ENCODE measurements at places on chromosomes 5 and 9.

DNA sequence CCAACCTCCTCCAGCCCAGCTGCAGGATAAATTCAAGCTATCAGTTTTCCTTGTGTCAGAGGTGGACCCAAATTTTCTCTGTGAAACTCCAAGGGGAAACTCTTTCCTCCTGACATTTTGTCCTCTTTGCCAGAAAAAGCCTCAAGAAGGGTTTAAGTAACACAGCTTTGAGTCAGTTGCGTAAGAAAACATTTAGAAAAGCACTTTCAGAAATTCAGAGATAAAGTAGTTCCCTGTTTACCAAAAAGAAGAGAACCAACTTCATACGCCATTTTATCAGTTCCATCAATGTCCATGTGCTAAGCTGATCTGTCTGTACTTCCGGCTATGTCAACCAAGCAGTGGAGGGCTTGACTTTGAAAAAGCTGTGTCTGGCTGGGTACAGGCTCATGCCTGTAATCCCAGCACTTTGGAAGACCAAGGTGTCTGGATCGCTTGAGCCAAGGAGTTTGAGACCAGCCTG is 19.9 kb upstream of the SUSD1 start:
- DNase-seq: no peak

DNA sequence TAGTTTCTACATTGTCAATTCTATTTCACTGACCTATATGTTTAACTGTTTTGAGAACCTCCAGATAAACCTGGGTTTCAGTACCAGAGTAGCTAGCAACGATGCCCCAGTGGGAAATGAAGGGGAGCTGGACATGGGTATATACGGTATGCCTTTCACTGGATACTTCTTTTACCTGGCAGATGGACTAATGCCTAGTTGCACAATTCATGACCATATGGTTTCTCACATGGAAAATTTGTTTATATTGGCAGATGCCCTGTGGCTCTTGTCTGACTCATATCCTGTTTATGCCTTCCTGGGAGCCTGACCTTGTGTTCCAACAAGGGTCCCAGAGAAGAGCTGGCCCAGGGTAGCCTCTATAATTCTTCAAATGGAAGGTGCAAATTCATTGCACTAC is 144.1 kb downstream of the MAT2B start:
- no peak for DNase-seq

DNA sequence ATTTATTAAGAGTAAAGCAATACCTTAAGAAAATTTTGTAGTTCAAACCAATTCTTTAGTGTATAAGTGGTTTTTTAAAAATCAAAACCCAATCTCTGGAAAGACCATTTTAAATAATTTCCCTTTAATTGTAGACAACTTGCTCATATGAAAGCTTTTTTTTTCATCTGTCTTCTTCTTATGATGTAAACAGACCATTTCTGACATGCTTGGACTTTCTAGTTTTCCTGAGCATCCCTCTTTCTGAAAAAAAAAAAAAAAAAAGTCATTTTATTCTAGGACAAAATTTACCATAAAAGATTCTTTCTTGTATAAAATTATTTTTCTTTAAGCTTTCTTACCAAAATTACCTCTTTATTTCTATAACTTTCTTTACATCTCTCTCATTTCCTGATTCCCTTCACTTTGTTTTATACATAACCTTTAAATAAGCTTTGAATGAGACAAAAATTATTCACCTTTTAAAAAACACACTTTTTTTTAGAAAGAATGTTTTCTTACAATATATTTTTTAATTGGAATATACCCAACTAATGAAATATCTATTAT is 67.5 kb downstream of the COL15A1 start:
- DNase-seq: no peak

- no peak for DNase-seq
Observed at GRCh38 chr5:115100319-115100955, 69.3 kb downstream of the TRIM36 start.

DNA sequence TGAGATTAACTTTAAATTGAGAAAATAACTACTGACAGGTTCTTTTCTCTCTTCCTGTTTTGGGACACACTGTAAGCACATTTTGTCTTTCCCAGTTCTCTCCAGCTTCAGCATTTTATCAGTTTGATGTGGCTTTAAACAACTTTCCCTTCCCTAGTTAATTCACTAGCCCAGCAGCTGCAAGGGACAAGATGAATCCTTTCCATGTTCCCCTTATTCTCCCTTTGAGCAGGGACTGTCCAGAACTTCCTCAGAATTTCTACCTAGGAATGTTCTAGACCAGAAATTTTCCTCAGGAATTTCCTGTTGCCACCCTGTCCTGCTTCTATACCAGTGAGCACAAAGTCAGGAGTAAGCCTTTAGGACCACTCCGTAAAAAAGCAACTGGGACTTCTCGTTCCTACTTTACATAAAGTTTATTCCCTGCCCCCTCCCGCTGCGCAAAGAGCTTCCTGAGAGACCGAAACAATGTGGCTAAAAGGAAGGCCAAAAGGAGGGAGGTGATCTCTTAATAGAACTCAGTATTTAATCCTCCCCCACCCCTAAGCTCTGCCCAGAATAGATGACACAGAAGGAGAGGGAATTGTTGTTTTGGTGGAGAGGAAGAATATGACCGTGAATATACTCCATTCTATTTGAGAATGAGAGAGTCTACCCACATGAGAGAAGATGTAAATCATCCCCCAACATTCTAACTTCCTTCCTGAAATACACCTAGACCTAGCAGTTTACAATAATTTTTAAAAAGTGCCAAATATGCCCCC is 61.9 kb downstream of the GLIS3 start:
- DNase-seq: no peak

GRCh38 chr9:12652973-12653372 is 40.2 kb upstream of the TYRP1 start:
- no peak for DNase-seq

- peak; percentile 24 for DNase-seq
Observed at GRCh38 chr5:159310511-159310910, 19.8 kb downstream of the IL12B start.

DNA sequence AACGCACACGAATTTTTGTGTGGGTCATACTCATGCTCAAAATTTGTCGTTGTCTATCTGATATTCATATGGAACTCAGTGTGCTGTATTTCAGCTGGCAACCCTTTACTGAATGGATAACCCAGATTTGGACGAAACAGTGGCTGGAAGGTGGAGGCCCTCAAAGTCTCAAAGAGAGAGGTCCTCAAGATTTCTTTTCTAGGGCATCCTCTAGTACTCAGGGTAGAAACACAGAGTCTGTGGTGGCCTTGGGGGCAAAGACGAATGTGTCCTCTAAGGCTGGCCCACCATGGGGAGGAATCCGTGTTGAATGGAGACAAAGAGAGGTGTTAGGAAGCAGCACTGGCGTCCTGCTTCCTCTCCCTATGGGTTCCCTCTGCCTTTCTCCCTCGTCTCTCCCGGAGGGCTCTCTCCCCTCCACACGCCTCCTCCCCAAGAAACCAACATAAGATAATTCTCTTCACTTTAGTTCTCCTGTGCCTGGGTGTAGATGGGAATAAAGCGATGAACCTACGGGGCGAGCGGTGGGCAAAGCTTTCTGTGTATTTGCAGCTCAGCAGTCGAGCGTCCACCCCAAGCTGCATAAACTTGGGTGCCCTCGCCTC is 333.7 kb downstream of the CWC27 start:
- no peak for DNase-seq

GRCh38 chr5:83877911-83878706 is 157.5 kb upstream of the HAPLN1 start:
- no peak for DNase-seq

- DNase-seq: no peak
Observed at GRCh38 chr5:28954074-28954473, 1915.7 kb upstream of the CDH9 start.

GRCh38 chr5:389891-390622 is 52.9 kb upstream of the EXOC3 start:
- peak; percentile 37 for DNase-seq
